ENCODE measurements at places on chromosomes 11 and 22.

DNA sequence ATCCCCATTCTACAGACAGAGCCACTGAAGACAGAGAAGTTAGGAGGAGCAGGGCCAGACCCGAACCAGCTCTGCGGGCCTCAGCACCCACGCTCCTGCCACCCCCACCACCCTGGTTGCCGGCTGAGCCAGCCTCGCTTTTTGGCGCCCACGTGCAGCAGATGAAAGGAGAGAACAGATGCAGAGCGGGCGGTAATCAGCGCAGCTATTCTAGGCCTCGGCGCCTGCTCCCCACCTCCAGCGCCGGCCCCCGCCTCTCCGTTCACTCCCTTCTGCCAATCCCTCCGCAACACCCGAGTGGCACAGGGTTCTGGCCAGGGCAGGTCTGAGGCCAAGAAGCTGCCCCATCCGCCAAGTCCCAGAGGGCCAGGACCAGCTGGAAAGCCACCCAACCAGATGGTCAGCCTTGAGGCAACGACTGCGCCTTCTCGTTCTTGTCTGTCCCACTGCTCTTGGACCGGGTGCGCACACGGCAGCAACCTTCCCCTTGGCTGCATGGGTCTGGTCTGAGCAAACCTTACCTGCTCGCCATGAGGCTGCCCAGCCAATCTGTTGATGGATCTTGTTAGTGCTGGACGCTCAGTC, 16.8 kb downstream of the DNAL4 start:
- no peak for DNase-seq

DNA sequence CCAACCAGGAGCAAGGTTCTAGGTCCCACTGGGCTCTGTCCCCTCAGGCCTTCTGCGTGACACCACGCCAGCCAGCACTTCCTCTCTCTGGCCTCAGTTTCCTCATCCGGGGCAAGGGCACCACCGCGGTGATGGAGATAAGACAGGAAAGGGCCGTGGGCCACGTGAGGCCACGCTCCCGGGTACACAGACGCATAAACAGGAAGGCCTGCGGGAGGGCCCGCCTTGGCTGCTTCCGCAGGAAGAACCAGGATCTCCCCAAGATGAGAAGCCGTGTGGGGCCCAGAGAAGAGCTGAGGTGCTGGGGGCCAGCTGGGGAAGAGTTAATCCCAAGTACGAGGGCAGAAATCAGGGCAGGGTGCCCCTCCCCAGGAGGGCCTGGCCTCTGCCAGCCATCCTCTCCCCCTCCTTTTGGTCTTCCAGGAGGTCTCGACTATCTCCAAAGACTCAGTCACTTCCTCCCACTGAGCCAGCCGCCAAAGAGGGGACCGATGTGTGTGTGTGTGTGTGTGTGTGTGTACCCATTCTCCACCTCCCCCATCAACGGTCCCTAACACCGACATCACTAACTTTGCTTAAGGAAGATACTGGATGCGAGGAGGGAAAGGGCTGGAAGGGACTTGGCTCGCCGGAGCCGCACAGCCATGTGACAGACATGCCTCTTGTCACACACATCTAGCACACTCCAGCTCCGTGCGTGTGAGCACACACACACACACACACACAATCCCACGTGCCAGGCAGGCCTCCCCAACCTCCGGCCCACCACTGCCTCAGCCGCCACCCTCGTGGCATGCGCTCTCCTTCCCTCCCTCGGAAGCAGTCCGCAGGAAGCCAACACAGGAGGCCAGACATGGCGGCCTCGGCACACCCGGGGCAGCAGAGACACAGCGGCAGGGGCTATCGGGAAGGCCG, 1.4 kb downstream of the MFNG start:
- no peak for DNase-seq

DNA sequence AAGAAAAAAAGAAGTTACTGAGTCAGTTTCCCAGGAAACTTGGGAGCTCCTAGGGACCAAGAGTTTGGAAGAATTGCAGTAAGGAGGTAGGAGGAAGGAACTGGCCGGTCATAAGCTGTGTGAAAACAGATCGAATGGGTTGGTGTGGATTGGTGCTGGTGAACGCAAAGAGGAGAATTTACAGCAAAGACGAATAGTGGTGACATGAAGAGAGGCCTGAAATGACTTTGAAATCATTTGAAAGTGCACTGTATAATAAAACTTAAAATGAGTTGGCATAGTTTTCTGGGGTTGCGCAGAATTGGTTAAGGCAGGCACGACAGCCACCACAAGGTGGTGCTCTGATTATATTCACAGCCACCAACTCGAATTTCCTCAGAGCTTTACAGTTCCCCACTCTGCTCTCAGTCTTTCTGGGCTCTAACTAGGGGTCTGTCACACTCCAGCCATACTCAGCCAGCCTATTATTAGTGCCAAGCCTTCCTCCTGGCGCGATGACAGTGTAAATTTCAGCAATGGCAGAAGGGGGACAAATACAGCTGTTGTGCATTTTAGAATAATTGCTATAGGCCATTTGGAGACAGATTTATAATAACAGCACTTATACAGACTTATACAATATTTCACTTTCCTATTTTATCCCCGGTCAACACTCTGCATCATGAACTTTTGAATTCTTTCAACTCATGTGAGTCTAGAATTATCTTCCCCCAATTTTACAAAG, 8.3 kb upstream of the HTR3B start:
- DNase-seq = no peak

DNA sequence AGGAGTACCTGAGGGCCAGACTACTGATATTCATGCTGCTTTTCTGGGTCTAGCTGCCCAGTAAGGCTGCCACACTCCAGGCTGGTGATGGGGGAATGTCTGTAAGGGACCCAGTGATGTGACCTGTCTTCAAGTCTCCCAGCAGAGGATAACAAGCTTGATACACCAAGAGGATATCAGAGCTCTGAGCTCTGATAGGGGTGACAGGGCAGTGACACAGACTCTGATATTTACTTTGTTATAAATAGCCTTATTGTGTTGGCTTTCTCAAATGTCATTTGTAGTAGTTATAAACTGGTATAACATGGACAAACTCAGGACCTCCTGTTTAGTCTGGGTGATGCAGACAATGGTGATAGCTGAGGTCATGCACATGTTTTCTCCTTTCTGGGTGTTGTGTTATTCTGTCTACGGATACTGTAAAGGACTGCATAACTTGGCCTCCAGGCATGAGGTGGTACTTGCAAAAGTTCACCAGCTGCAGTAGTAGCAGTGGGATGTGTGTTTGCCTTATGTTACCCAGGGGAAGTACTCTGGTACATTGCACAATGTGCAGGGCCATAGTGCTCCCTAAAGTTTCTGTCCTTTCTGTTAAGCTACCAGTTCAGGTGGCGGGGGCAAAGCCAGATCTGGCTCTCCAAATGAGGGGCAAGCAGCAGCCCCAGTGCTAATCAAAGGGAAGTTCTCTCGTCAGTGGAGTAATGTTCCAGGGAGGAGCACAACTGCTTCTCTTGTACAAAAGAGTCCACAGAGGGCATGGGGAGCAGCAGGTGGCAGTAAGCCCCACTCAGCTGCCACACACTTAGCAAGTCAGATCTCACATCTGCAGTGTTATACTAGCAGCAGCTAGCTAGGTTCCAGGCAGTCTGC, 812.2 kb downstream of the JRKL start:
- DNase-seq = no peak

DNA sequence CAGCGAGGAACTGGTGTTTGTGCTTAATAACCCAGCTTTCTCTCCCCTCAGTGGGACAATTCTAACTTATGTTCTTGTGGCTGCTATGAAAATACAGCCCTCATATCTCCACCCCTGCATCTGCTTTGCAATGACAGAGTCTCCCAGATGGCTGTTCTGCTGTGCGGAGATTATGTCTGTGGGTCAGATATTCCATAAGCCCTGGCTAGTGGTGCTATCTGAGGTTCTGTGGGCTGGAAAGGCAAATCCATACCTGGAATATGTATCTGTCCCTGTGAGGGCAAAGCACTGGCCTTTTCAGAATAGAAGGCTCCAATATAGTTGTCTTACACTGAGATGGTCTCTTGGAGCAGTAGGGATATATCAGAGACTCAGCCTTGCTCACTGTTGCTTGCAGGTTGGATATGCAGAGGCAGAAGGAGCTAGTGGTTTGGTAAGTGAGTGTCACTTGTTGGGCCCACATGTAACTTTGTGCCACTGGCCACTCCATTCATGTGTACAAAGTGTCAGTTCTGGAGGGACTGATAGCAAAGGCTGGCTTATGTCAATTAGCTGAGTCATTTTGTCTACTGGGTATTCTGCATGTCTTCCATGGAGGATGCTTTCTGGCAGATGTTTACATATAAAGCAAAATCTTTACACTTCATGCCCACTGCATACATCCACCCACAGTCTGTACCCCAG, 246.6 kb downstream of the FAM76B start:
- no peak for DNase-seq

DNA sequence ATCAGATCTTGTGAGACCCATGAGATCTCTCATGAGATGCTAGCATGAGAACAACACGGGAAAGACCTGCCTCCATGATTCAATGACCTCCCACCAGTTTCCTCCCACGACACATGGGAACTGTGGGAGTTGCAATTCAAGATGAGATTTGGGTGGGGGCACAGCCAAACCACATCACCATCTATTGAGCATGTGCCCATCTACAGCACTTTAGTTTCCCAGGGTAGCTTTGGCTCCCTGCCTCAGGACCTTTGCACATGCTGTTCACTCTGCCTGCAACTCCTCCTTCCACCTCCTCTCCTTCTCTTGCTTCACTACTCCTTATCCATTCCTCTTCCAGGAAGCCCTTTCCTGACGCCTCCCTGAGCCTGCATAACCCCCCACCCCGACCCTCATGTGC, 17.2 kb downstream of the GRIK4 start:
- DNase-seq = no peak

DNA sequence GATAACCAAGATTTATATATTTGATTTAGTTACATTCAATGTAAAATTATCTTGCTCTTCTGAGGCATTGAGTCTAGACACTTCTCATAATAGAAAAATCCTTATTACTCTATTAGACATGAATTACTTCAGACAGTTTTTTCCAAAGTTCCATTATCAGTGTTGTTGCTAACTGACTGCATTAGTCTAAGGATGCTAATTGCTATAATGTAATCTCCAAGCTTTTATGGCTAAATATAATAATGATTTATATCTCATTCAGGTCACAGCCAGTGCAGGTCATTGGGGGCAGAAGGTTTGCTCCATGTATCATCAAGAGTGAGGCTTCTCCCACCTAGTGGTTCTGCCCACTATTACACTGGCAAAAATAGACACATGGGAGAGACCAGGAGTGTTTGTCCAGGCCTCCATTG, 377.2 kb upstream of the DDI1 start:
- DNase-seq = no peak

Measured in cortex of kidney (tissue), 1 donor.